ENCODE measurements at places on chromosomes 4 and X. TPM values are rescaled to one million over a fixed set of nuclear protein-coding genes. Genes with fewer than 3 reads are reported as not detected.

The PDGFRA gene
- 82.1 TPM for total RNA-seq

The PDLIM5 gene
- 163 TPM for total RNA-seq

The ADH7 gene
- not detected for total RNA-seq

The PTPN13 gene
- 46.9 TPM for total RNA-seq

The DMRTC1 gene
- total RNA-seq, result not detected

The PPP4R3C gene
- total RNA-seq, result not detected

The CD38 gene
- total RNA-seq, result not detected

The SASH3 gene
- not detected for total RNA-seq

The ASB11 gene
- total RNA-seq, result not detected

The TRO gene
- 30.3 TPM for total RNA-seq

The GRK4 gene
- 3.8 TPM for total RNA-seq

The PARM1 gene
- total RNA-seq, result 0.89 TPM

The PLS3 gene
- 504 TPM for total RNA-seq

The SERPINA7 gene
- not detected for total RNA-seq

The DCAF16 gene
- total RNA-seq, result 18.6 TPM

The SSX2B gene
- not detected for total RNA-seq
